Mesenteric fat pad (tissue), 1 donor: ENCODE measurements at places on chromosomes 2 and 18. TPM values are rescaled to one million over a fixed set of nuclear protein-coding genes. Genes with fewer than 3 reads are reported as not detected.

DSG1 gene
- total RNA-seq, result not detected

ARHGAP15 gene
- 11.6 TPM for total RNA-seq

LCT gene
- total RNA-seq, result 0.77 TPM

EVX2 gene
- not detected for total RNA-seq

PHLPP1 gene
- total RNA-seq, result 7.0 TPM

ABCB11 gene
- 0.06 TPM for total RNA-seq

SMIM21 gene
- total RNA-seq, result not detected

GAREM1 gene
- 21.2 TPM for total RNA-seq

KCNJ3 gene
- not detected for total RNA-seq

CFC1 gene
- total RNA-seq, result not detected

OSBPL6 gene
- total RNA-seq, result 0.39 TPM

USP40 gene
- total RNA-seq, result 39.0 TPM

SCN3A gene
- total RNA-seq, result 1.3 TPM

TSPYL6 gene
- total RNA-seq, result not detected

ATP8B1 gene
- total RNA-seq, result 7.8 TPM

ARHGEF4 gene
- 9.4 TPM for total RNA-seq

ZNG1B gene
- 25.4 TPM for total RNA-seq

NTSR2 gene
- not detected for total RNA-seq

ADAM23 gene
- 1.1 TPM for total RNA-seq

SCTR gene
- total RNA-seq, result not detected

MRPS5 gene
- 43.4 TPM for total RNA-seq

APOB gene
- total RNA-seq, result 8.5 TPM

ITGA4 gene
- 6.6 TPM for total RNA-seq

ERFE gene
- total RNA-seq, result 1.5 TPM

LRRTM1 gene
- total RNA-seq, result not detected

B3GNT7 gene
- 3.9 TPM for total RNA-seq

MFSD6 gene
- 18.1 TPM for total RNA-seq

FEV gene
- total RNA-seq, result not detected

GCG gene
- total RNA-seq, result not detected

ILKAP gene
- total RNA-seq, result 36.4 TPM

CNTNAP5 gene
- not detected for total RNA-seq

TXNDC2 gene
- 0.22 TPM for total RNA-seq

DCAF17 gene
- 10.9 TPM for total RNA-seq

KLHL29 gene
- total RNA-seq, result 23.6 TPM

DNAH7 gene
- total RNA-seq, result 0.45 TPM

C1QL2 gene
- not detected for total RNA-seq

ABCG5 gene
- total RNA-seq, result not detected

CD8B2 gene
- not detected for total RNA-seq

C18orf63 gene
- not detected for total RNA-seq

TMEM169 gene
- total RNA-seq, result 0.45 TPM

PSME4 gene
- total RNA-seq, result 57.2 TPM

INPP5D gene
- 28.8 TPM for total RNA-seq

IL36B gene
- not detected for total RNA-seq

HOXD13 gene
- 1.1 TPM for total RNA-seq

UGT1A5 gene
- not detected for total RNA-seq

SAP130 gene
- 18.7 TPM for total RNA-seq

TEKT4 gene
- 0.22 TPM for total RNA-seq

UGT1A9 gene
- not detected for total RNA-seq

SOCS6 gene
- 17.7 TPM for total RNA-seq

HOXD11 gene
- total RNA-seq, result 1.2 TPM

LRATD1 gene
- 0.67 TPM for total RNA-seq

OR6B2 gene
- not detected for total RNA-seq
